ENCODE measurements at places on chromosomes 13 and 19. TPM values are rescaled to one million over a fixed set of nuclear protein-coding genes. Genes with fewer than 3 reads are reported as not detected.

Gene MIDN
- 14.0 TPM for total RNA-seq

Gene ICAM4
- total RNA-seq = 7.1 TPM

Gene KLK1
- not detected for total RNA-seq

Gene PPP6R1
- total RNA-seq = 109 TPM

Gene URAD
- not detected for total RNA-seq

Gene MCEMP1
- total RNA-seq = not detected

Gene JSRP1
- 2.5 TPM for total RNA-seq

Gene WDR88
- total RNA-seq = not detected

Gene HIF3A
- not detected for total RNA-seq

Gene USHBP1
- 4.9 TPM for total RNA-seq

Gene FCER2
- not detected for total RNA-seq

Gene KIR2DL3
- total RNA-seq = not detected

Gene PPAN
- 77.4 TPM for total RNA-seq

- no peak for DNase-seq
These were observed 478 bp downstream of the CLC start for GRCh38 chr19:39737351-39737750.

GRCh38 chr19:58392945-58393724 lies 2.3 kb upstream of the RNF225 start:
- DNase-seq = no peak

- no peak for DNase-seq
These were observed 33.7 kb upstream of the ZSCAN5A start for GRCh38 chr19:56348289-56348877.

DNA sequence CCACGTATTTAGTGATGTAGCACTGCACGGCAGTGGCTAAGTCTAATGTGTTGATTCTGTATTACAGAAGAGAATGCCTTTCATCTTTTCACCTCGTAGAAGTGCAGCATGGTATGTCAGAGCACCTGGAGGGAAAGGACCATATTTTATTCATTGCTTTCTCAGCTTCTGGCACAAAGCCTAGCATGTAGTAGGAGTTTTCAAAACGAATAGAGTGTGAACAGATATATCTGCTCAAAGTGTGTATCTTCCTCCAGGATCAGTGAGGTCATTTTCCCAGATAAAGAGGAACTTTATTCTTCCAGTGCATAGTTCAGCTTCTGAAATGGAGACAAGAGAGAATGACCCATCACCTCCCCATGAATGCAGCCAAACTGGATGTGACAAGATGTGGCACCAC lies 21.2 kb upstream of the PCDH8 start:
- no peak for DNase-seq

- no peak for DNase-seq
These were observed 320.7 kb downstream of the DIAPH3 start for GRCh38 chr13:59843040-59843439.

GRCh38 chr13:110802260-110802659 lies 88.8 kb downstream of the ING1 start:
- DNase-seq = no peak

DNA sequence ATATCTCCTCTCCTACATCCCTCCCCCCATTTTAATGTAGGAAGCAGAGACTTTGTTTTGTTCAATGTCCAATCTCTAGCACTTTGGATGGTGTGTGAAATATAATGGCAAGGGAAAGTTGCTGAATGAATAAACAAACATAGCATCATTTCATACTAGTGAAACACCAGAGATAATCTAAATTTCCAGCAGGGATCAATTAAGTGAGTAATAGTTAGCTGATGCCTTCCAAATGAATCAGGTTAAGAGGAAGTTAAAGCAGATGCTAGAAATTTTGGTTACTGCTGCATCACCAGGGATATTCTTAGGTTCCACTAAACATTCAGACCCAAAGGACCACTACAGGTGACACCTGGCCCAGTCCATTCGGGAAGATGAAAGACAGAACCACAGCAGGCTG lies 8.1 kb downstream of the MRPS31 start:
- DNase-seq = no peak

GRCh38 chr19:8050274-8051096 lies 2.1 kb upstream of the CCL25 start:
- DNase-seq = peak; percentile 10

- DNase-seq = no peak
These were observed 1672.6 kb upstream of the PCDH20 start for GRCh38 chr13:63088226-63088625.

GRCh38 chr13:51047434-51048165 lies 63.5 kb downstream of the C13orf42 start:
- DNase-seq = peak; percentile 85

DNA sequence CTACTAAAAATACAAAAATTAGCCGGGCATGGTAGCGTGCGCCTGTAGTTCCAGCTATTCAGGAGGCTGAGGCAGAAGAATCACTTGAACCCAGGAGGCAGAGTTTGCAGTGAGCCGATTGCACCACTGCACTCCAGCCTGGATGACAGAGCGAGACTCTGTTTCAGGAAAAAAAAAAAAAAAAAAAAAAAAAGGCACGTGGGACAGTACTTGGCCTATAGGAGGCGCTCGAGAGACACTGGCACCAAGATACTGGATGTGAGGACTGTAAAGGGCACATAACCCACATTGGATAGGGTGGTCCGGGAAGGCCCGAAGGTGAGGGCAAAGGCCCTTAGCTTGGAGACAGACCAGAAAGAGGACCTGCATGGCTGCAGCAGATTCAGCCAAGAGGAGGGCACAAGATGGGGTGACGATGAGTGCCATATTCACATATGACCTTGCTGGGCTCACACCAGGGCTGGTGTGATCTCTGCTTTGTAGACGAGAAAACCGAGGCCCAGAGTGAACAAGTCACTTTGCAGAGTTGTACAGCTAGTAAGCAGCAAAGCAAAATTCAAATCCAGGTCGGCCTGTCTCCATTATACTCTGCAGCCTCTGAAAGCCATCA lies 89.4 kb downstream of the DPF1 start:
- DNase-seq = no peak

DNA sequence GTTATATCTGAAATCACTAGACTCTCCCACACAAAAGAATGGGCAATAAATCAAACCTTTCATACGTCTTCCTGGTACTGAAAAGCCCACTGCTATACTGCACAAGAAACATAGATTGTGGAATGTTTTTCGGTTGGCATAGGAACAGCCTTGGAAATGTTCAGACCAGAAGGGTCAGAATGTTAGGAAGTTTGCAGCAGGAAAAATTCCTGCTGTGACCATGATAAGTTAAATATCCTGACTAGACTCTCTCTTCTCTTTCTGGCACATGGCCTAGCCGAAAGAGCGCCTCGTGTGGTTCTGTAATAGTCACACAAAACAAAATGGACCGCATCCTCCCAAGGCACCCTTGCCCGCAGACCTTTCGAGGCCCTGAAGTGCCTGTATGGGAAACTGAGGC lies 427.2 kb downstream of the COG6 start:
- DNase-seq = no peak

GRCh38 chr13:78409172-78409571 lies 194.2 kb downstream of the POU4F1 start:
- DNase-seq = no peak

DNA sequence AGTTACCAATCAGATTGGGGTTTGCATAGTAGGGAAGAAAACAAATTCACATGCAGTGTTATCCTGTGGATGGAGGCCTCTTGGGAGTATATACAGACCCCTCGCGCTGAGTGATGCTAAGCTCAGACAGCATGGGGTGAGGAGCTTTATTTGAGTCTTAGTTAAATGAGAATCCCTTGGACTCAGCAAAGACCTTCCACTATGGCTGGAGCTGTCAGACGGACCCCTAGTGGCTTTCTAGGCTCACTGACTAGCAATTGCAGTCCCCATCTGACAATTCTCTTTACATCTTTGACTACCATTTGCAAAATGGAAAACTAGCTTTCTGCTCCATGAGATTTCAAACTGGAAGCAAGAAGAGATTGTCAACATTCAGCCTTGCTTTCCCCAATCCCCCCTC lies 90.4 kb downstream of the STOML3 start:
- no peak for DNase-seq

DNA sequence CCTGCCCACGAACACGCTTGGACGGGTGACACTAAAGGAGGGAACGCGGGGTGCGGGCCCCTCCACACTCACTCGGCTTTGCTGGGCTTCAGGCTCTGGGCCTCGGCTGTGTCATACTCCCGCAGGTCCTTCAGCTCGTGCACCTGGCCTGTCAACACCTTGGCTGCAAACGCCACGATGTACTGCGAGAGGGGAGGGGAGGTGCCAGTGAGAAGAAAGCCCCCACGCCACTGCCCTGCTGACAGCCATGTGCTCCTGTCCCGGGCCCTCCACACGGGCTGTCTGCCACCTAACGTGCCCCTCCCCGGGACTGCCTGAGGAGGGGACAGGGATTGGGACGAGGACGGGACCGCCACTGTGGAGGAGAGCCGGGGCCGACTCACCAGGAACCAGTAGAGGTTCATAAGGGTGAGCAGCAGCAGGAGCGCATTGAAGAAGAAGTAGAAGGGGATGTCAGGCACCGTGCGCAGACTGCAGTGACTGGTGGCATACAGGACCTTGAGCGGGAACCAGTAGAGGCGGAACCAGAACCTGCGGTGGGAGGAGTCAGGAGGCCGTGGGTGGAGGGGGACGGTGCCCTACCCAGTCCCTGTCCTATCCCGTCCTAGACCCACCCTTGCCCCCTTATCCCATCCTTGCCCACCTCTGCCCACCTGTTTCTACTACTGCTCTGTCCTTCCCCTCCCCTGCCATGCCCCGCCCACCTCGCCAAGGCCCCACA lies 16.9 kb downstream of the CERS1 start:
- DNase-seq = no peak

DNA sequence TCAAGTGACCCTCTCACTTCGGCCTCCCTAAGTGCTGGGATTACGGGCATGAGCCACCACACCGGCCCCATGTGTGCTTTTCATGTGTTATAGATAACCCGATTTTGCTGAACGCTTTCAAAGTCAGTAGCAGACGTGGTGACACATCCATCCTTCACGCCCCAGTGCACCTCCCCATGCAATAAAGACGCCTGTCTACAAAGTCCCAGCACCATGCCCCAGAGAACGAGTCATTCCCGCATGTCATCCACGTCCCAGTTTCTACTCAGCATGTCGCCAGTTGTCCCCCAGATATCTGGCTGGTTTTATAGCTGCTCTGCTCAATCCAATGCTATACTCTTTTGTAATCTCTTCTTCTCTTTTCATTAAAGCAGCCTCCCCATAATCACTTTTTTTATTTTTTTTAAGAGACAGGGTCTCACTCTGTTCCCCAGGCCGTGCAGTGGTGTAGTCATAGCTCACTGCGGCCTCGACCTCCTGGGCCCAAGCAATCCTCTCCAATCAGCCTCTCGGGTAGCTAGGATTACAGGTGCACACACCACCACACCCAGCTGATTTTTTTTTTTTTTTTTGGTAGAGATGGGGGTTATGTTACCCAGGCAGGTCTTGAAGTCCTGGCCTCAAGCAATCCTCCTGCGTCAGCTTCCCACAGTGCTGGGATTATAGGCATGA lies 42.5 kb downstream of the DNM2 start:
- DNase-seq = peak; percentile 84

DNA sequence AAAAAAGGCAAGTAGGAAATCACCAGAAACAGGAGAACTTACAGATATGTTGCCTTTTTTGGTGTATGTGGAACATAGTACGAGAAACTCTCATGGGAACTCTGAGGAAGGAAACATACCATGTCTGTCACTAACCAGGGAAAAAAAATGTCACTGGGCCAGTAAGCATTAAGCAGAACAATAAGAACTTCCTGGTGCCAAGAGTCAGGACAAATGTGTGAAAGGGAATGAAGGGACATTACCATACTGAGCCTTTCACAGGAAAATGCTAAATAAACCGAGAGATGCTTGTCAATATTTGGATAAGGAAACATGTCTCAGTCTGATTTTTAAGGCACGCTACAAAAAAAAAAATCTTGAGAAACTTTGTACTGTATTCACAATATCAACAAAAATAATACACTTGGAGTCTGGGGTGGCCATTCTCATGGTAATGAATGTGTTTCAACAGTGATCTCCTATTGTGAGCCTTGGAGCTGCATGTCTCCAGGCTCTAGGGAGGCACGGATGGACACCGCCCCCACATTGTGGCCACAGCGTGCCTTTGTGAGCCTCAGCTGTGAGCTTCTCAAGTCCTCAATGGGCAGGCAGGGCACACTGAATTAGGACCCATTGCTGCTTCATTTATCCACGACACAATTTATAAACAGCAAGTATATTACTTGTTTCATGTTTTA lies 113.0 kb upstream of the ARGLU1 start:
- DNase-seq = no peak

DNA sequence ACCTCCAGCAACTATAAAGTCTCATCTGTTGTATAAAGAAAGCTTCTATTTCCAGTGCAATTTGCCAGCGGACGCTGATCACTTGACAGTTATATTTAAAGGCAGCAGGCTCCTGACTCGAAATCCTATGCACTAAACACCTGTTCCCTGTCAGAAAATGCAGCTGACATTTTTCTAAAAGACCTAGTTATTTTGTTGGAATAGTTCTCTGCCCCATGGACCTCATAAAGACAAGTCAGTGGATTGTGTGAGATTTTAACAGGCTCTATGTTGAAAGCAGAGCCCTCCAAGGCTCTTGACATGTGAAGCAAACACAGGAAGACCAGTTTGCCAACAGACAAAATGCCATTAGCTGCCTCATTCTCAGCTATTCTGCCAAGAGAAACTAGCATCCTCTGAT lies 304.7 kb upstream of the KLF12 start:
- DNase-seq = no peak

DNA sequence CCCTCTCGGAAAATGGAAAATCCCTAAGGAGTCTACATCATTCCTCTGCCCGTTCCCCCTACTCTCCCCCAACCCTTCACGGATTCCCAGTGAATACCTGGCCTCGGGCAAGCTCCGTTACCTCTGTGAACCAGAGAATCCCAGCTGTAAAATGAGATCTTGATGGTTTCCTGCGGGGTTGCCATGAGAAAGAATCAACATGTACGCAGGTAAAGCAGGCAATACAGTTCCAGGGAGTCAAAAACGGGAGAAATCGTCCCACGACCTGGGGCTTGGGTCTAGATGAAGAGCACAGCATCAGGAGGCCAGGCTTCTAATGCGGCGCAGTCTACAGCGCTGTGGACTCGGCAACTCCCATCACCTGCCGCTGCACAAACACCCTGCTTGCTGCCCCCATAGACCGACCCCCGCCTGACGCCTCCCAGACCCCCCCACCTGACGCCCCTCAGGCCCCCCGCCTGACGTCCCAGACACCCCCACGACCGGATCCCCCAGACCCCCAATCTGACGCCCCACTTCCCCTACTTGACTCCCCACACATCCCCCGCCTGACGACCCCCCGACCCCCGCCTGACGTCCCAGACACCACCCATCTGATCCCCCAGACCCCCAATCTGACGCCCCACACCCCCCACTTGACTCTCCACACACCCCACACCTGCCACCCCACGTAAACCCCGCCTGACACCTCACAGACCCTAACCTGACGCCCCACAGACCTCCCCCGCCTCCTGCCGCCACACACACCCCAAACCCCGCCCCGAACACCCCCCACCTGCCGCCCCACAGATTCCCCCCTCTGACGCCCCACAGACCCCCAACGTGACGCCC lies 680 bp downstream of the LIG4 start:
- DNase-seq = peak; percentile 67

DNA sequence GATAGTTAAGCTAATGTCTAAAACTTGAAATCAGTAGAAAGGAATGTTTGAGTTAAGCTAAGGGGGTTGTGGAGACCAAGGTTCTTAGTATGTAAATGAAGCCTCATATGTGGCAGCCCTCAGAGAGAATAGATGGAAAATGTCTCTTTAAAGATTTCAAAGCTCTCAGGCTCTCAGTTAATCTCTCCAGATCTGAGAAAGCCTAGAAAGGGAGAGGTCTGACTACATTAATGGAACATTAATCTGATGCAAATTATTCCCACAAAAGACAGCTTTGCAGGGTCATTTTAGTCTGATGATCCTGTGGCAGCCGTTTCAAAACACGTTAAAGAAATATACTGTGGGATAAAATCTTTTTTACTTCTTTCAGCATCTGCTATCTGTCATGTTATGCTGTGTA lies 267.0 kb downstream of the SLC7A1 start:
- DNase-seq = no peak
